ELR (cell line): ENCODE measurements at places on chromosomes 7 and 10.
A peak's percentile ranks its signal among the peaks of the same experiment; 100 is the strongest.

GRCh38 chr10:95221124-95221523 lies 27.1 kb downstream of the ACSM6 start:
- peak; percentile 75 for DNase-seq

GRCh38 chr7:137937202-137937560 lies 64.7 kb downstream of the CREB3L2 start:
- no peak for DNase-seq

DNA sequence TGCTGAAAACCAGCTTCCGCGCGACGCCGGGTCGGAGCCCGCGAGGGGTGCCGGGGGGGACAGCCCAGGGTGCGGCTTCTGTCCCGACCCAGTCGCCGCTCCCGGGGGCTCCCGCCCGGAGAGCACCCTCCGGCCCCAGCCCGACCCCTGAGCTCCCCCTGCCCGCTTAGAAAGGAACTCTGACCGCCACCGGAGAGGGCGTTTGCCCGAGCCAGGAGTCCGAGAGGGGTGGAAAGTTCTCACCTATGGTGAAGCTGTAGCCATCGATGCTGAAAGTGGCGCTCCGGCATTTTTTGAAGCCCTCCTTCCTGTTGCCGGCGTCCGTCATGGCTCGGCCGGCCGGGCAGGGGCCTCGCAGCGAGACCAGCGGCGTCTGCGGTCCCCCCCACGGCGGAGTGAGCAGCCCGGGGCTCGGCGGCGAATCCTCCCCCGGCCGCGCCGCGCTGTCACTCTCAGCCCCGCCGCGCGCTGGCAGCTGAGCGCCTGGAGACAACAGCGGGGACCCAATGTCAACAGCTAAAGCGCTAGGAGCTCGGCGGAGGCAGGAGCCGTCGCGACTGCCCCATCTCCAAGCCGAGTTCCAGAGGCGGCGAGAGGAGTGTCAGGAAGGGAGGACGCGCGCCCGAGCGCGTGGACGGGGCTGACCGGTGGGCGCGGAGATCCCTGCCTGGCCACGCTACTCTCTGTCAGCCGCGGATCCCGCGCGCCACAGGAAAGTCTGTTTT lies 191.6 kb downstream of the LSM5 start:
- DNase-seq: peak; percentile 3

DNA sequence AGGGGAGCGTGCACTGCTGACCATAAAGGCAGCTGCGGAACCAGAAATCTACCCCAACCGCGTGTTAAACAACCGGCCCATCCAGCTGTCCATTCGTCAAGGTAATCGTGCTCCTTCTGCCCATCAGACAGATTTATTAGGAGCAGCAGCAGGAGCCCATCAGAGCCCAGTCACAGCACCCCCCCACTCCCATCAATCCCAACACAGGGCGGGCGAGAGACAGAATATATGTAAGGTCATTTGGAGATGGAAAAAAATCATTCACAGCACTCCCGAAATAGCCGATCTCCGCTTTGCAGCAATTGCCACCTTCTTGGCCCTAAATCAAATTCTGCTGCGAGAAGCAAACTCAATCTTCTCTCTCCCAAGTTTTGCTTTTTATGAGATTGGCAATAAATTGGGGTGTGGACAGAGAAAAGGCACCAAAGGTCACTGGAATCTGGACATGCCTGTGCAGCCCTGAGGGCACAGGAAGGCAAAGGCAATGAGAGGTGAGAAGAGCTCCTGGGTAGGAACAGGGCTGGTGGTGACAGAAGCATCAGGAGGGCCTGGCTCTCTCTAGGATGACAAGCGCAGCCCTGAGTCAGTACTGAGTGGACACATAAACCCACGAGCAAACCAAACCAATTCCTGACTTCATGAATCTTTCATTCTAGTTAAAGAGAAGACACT lies 145.0 kb upstream of the ZMIZ1 start:
- DNase-seq: peak; percentile 11

DNA sequence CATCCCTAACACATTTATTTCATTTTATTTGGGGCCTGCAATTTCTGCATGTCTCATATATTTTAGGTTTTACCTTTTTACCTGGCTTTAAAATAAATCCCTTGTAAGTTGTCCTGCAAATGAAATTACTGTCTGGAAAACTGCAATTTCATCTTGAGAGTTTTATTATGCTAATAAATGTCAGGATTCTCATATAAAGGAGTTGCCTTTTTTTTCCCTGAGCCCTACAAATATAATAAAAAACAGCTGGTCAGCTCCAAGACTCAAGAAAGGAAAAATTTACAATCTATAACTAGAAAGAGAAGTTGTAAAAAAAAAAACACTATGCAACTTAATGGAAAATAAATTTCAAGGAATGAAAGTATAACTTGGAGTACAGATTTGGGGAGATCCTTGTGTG lies 108.7 kb downstream of the SH2D4B start:
- no peak for DNase-seq
